Stimulated activated CD8-positive, alpha-beta memory T cell treated with anti-CD3 and anti-CD28 coated beads, Interleukin-12 subunit alpha, Interleukin-12 subunit beta, amount 100 ng/mL, for 1 hour (primary cell): ENCODE measurements at places on chromosomes 13 and 19.

GRCh38 chr19:18859676-18860301, 28.0 kb downstream of the UPF1 start:
- DNase-seq: no peak

DNA sequence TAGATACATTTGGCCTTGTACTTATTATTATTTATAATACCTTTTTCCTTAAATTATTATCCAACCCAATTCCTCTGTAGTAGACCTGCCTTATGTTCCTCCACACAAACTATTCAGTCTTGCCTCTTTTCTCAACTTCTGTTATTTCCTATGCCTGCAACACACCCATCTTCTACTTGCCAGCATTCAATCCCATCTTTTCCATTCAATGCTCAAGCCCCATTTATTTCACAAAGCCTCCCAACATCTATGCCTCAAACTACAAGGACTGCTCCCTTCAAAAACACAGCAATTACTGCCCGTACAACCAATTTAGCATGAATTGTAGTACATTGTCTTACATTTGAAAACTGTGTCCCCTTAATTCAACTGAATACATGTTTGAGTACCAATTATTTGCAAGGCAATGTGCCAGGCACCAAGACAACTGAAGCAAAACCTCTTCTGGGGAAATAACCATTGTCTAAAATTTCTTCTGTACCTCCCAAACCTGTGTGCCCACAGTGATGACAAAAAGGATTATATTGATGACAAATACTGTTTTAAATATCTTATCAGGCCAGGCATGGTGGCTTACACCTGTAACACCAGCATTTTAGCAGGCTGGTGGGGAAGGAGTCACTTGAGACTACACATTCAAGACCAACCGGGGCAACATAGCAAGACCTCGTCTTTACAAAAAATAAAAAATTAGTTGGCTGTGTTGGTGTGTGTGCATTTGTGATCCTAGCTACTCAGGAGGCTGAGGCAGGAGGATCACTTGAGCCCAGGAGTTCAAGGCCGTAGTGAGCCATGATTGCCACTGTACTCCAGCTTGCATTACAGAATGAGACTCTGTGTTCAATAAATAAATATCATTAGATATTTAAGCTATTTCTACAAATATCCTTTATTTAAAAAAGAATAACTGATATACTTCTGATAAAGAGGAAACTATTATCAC, 35.1 kb downstream of the ELF1 start:
- no peak for DNase-seq

DNA sequence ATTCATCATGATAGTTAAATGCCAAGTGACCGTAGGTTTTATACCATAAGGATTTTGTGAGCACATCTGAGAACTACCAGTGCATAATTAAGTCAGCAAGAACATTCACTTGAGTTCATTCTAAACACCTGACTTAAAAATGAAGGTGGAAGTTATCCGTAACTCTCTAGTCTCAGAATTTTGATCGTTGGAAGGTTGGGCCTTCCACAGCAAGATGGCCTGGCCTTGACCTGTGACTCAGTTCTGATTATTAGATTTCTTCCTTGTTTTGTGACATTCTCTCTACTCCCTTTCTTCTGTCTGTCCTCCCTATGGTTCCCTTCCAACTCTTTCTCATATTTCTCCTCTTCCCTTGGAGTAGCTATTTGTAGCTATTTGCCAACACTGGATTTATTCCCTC, 20.0 kb upstream of the WDFY2 start:
- DNase-seq: no peak

GRCh38 chr19:28482221-28482620, 730.7 kb downstream of the UQCRFS1 start:
- DNase-seq: no peak

GRCh38 chr19:9996541-9996940, 13.8 kb downstream of the COL5A3 start:
- no peak for DNase-seq

DNA sequence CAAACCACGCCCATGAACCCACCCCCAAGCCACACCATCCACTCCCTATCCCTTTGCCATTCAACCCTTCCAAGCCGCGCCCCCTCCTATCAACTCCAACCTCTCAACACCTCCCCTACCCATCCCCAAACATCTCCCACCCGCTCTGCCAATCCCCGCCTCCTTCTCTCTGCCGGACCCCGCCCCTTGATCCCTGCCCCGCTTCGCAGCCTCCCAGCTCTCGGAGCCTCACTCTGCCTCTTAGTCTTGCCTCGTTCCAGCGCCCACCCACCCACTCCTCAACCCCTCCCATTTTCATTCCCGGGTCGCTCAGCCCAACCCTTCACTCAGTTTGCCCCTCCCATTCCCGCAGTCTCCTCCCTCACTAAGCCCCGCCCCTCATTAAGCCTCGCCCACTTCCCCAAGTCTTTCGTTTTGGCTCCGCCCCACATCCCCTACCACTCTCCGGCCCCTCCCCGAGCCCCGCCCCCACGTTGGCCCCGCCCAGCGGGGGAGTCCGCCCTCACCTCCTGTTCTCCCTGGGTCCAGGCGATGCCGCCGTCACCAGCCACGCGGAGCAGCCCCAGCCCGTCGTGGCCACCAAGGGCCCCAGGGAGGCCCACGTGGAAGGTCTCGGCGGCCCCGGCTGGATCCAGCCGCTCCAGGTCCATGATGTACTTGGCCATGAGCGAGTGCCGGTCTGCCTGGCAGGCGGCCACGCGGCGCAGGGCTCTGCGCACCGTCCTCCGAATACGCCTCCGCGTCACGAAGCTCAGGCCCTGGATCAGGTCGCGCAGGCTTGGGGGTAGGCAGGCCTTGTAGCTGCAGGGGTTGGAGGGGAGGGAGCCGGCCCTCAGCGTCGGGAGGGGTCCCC, 5.7 kb downstream of the JAK3 start:
- no peak for DNase-seq

GRCh38 chr13:58843071-58843470, 1211.5 kb downstream of the PCDH17 start:
- no peak for DNase-seq

DNA sequence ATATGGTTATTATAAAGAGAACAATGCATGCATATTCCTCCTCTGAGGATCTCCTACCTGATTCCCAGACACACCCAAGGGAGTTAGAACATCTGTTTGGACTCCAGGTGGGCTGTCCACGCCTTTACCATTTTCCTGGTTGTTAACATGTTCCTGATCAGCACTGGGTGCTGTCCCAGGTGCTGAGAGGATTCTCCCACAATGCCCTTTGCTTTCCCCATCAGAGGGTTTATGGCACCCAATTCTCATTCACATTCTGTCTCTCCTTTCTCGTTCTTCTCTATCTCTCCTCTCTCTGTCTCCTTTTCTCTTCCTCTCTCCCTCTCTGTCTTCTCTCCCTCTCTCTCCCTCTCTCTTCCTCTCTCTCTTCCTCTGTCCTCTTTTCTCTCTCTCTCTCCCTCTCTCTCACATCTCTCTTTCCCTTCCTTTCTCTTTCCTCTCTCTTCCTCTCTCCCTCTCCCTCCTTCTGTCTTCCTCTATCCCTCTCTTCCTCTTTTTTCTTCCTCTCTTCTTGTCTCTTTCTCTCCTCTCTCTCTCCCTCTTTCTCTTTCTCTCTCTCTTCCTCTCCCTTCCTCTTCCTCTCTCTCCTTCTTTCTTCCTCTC, 3.3 kb upstream of the RDH13 start:
- no peak for DNase-seq

- no peak for DNase-seq
Measured at GRCh38 chr13:40878321-40878720, 88.9 kb downstream of the SLC25A15 start.

DNA sequence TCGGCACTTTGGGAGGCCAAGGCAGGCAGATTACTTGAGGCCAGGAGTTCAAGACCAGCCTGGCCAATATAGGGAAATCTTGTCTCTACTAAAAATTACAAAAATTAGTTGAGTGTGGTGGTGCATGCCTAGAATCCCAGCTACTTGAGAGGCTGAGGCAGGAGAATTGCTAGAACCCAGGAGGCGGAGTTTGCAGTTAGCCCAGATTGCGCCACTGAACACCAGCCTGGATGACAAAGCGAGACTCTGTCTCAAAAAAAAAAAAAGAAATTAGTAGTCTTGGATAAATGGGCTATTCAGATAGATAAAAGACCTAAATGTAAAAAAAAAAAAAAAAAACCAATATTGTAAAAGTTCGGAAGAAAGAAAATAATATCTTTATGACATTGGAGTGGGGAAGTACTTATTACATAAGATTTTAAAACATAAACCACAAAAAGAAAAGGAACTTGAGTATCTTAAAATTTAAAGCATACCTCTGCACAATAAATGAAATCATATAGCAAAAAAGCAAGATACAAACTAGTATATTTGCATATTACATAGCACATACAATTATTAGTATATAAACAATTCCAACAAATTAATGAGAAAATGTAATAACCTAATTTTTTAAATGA, 26.7 kb upstream of the RNASEH2B start:
- DNase-seq: no peak

DNA sequence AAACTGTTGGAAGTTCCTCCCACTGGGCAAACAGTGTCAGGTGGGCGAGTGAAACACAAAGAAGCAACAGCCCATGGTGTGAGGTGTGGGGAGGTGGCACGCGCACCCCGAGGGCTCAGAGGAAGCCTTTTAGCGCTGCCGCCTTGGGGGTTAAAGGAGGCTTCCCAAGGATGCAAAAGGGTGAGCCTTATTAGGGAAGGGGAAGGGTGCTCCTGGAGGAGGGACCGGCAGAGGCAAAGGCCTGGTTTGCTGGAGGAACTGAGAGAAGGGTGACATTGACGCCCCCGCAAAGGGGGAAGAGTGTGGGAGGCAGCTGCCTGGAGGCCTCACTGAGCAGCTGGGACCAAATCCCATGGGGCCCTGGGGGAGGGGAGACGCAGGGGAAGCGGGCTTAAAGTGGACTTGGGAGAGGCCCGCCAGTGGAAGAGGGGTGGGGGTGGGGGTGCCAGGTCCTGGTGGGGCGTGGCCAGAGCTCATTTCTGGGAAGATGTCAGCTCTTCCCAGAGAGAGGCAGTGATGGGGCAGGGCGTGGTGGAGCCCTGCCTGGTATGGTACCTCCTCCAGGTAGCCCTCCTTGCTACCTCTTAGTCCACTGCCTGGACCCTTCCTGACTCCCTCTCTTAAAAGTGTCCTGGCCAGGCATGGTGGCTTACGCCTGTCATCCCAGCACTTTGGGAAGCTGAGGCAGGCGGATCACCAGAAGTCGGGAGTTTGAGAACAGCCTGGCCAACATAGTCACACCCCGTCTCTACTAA, 12.0 kb upstream of the FCHO1 start:
- no peak for DNase-seq

- DNase-seq: no peak
Measured at GRCh38 chr19:5851302-5851701, at the start of gene FUT3. TSS of gene FUT3 (minus strand) at chr19:5851449.

GRCh38 chr19:6697291-6697690, 23.2 kb downstream of the C3 start:
- DNase-seq: no peak

DNA sequence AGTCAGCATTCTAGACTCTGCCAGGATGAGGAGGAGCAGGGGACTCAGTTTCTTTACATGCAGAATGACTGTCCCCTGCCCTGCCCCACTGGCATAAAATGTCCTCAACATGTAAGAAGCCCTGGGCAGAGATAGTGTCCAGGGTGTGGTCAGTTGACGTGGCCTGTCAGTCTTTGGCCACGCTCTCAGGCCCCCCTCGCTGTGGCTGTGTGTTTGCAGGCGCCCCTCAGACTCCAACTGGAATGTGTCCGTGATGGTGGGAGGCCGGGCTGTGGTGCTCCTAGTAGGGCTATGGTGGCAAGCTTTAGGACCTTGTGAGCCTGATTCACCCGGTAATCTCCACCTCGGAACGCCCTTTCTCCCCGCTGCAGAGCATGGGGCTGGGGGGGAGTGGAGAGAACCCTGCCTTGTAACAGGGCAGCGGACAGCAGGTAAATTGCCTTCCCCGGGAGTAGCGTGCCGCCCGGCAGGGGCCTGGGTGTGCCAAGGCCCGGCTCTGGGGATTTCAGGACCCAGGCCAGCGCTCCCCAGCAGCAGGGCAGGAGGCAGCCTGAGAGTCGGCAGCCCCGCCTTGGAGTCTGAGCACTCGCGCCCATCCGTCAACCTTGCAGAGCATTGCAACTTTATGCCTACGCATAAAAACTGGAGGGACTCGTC, 62.3 kb downstream of the CHST8 start:
- DNase-seq: no peak
